ENCODE measurements at places on chromosomes 5 and 9.

DNA sequence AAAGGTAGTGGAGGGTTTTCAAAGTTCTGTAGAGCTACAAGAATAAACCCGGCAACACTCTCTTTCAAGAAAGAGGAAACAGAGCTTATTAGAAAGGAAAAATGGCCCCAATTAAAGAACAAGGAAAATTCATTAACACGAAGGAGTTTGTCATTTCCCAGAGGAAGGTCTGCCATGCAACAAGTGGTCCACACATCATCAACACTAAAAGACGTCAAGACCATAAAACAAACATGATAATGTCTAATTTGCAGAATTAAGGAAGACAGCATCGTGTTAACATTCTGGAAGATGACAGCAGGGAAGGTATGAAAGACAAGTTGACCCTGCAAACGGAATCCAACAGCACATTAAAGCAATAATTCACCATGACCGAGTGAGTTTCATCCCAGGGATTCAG, 28.6 kb upstream of the NRARP start:
- no peak for DNase-seq

DNA sequence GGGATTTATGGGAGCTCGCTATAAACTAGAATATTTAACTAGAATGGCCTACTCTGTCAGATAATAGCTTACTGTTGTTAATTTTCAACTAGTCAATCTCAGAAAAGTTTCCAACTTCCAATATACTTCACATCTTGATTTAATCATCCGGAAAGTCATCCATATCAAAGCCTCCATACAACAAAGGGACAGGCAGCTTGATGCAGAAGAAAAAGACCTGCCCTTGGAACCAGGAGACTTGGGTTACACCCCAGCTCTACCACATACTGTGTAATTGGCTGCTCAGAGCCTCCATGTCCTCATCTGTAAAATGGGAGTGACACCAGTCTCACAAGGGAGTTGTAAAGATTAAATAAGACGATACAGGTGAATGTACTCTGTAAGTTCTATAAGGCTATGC, 1.9 kb downstream of the PTPN3 start:
- no peak for DNase-seq

- no peak for DNase-seq
Measured at GRCh38 chr5:4013106-4013898, 417.7 kb downstream of the IRX1 start.

GRCh38 chr5:43258116-43258515, 55.1 kb downstream of the HMGCS1 start:
- no peak for DNase-seq

DNA sequence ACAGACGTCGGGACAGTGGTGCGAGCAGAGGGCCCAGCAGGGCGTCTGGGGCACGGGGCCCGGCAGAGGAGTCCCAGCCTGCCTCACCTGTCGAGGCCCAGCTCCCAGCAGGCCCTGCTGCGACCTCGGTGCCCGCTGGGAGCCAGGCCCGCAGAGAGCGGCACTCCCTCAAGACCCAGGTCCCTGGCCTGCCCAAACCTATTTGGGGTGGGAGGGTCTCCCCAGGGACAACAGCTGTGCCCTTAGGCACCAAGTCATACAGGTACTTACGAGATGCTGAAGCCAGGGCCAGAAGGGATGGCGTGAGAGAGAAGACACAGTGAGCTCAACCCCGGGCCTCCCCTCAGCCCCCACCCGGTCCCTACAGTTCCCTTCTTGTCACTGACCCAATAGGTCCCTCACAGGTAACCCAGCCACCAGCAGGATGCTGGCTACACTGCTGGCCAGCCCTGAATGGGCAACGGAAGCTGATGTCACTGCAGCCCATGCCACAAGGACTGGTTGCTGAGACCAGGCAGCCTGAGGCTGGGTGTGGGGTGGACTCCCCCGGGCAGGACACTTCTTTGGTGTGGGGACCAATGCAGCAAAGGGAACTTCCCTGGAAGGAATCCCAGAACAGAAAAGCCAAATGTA, 3.7 kb downstream of the NSMF start:
- DNase-seq: no peak

DNA sequence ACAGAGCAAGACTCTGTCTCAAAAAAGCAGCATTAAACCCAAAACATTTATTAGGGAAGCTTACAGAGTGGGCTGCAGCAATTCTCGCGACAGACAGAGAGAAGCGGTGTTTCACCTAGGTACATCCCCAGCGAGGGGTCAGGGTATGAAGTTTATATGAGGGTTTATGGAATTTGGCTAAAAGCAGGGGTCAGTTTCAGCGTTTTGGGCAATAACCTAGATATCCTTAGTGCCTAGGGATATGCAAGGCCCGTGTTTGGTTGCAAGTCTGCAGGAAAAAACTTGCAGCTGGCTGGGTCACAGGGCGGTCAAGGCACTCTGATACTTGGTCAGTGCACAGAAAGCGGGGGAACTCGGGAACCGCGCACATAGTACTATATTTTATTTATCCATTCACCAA, 649 bp upstream of the GLE1 start:
- peak; percentile 11 for DNase-seq

DNA sequence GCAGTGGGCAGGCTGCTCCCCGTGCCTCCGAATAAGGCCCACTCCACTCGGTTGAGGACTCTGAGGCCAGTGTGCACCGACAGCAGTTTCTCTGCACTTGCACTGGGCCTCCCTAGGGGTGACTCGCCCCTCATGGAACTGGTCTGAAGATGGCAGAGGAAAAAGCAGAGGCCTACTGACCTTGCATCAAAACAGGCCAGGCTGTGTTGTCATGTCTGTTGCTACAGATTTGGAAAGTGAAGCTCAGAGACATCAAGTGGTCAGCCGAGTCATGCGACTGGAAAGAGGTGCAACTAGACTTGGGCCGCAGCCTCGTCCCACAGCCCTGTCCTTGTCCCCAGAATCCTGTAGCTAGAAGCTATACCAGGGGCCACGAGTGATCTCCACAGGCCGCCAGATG, 78.3 kb downstream of the DCP2 start:
- DNase-seq: no peak

DNA sequence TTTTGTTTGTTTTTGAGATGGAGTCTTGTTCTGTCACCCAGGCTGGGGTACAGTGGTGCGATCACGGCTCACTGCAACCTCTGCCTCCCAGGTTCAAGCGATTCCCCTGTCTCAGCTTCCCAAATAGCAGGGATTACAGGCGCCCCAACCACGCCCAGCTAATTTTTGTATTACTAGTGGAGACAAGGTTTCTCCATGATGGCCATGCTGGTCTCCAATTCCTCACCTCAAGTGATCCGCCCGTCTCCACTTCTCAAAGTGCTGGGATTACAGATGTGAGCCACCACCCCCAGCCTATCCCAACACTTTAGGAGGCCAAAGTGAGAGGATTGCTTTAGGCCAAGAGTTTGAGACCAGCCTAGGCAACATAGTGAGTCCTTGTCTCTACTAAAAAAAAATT, 19.3 kb downstream of the SPZ1 start:
- DNase-seq: no peak

Data from activated CD4-positive, alpha-beta T cell treated with anti-CD3 and anti-CD28 coated beads for 36 hours (primary cell).